ENCODE measurements at places on chromosomes 4 and X.

- DNase-seq = no peak
Observed at GRCh38 chrX:17740137-17741122, 3.1 kb downstream of the SCML1 start.

- DNase-seq = no peak
Observed at GRCh38 chrX:13658602-13659001, 5.7 kb downstream of the TCEANC start.

DNA sequence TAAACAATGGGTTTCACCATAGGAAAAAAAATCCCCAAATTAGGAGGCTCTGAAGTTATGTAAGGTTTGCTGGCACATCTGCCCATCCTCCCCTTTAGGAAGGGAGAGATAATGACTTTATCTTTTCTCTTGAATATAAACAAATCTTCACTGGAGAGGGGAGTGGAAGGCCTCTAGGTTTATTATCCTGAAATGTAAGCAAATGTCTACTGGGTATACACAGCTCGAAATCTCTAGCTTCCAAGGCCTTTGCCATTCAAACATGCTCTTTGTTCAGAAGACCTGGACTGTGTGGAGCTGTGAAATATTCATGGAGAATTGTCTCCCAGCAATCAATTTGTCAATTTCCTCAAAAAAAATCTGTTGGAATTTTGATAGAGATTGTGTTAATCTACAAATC is 21.7 kb upstream of the MED14 start:
- no peak for DNase-seq

DNA sequence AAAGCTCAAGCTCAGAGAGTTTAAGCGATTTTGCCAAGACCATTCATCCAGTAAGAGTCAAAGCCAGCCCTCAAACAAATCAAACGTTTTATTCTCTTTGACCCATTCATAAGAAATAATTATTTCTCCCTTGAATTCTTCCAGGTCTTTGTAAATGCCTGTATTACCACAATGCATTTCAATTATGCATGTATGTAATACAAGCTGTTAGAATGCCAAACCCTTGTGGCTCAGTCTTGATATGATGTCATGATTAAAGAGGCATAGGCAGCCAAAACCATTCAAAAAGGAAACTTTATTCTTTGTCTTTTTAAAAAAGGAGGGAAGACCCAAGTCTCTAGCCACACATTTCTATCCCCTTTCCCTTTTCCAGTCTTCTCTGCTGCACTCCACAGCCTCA is 56.5 kb upstream of the PGM2 start:
- DNase-seq = no peak

GRCh38 chrX:150847088-150847487 is 51.4 kb downstream of the CD99L2 start:
- DNase-seq = no peak

- DNase-seq = no peak
Observed at GRCh38 chrX:113726009-113726408, 857.9 kb upstream of the HTR2C start.

GRCh38 chr4:142331132-142331531 is 515.0 kb downstream of the INPP4B start:
- DNase-seq = no peak

- no peak for DNase-seq
Observed at GRCh38 chrX:28787206-28787605, 200.0 kb downstream of the IL1RAPL1 start.

DNA sequence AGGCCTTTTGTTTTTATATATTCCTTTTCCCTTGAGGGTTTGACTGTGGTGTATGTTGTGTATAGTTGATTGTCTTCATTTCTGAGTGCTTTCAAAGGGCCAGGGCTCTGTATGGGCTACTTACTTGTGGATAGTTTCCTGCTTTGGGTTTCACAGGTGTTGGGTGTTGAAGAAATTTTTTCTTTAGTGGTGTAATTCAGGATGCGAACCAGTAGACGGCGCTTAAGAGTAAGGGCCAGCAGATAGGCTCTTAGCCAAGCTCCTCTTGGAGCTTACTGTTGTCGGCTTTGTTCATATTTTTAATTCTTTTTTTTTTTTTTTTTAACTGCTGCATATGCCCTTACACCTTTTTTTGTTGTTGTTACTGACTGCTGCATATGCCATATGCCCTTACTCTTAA is 276.3 kb upstream of the GALNT7 start:
- DNase-seq = no peak

DNA sequence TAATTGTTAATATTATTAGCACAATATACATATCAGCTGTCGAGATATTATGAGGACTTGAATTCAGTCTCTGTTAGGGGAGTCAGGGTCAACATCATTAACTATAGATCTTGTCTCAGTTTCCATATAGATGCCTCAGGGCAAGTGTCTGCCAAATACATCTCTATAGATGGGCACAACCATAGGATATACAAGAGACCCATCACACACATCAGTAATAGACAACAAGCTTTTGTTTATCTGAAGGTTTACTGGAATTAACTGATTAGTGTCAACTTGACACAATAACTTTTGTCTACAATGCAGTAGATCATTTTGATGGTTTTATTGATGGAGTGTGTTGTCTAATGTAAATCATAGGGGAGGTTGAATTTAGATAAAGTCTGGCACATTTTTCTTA is 37.1 kb upstream of the PHOX2B start:
- DNase-seq = no peak

DNA sequence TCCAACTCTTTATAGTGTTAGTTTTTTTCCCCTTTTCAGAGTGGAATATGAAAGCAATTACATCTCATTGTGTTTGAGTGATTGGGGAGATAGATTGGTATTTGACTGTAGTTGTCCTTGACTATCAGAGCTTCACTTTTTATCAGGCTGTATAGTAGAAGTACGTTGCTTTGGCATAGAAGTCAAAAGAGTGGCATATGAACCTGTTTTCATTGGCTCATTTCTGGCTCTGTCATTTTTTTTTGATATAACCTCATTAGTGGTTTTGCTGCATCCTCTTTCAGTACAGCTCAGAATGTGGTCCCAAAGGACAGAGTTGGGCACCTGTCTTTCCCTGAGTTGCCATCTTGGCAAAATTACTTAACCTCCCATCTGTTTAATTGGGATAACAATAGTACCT is 1.4 kb downstream of the TMA16 start:
- no peak for DNase-seq

GRCh38 chrX:148567779-148568178 is 67.4 kb downstream of the AFF2 start:
- no peak for DNase-seq

- no peak for DNase-seq
Observed at GRCh38 chr4:38715050-38715449, 51.1 kb downstream of the KLF3 start.

- DNase-seq = no peak
Observed at GRCh38 chr4:84790769-84791565, 175.5 kb downstream of the WDFY3 start.

GRCh38 chrX:117120700-117121099 is 657.9 kb upstream of the CT83 start:
- no peak for DNase-seq

GRCh38 chr4:68372588-68372987 is 22.7 kb upstream of the YTHDC1 start:
- DNase-seq = no peak

- no peak for DNase-seq
Observed at GRCh38 chrX:107448625-107448997, 841 bp upstream of the FRMPD3 start.

DNA sequence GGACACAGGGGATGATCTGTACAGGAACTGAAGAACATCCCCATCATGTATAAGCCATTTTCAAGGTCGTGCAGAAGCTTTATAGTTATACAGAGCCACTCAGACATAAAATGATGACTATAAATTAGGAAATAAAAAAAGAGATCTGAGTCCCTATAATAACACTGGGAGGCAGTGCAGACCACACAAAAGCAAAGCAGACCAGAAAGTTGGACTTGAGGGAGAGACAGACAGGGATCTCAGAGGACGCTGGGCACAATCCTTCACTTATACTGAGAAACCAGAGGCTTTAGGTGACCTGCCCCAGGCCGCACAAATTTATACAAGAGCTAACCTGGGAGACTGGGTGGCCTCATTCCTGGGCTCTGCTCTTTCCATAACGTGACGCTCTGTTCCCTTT is 70.5 kb downstream of the HADH start:
- no peak for DNase-seq

- DNase-seq = no peak
Observed at GRCh38 chrX:132676561-132677186, 187.8 kb upstream of the MBNL3 start.

DNA sequence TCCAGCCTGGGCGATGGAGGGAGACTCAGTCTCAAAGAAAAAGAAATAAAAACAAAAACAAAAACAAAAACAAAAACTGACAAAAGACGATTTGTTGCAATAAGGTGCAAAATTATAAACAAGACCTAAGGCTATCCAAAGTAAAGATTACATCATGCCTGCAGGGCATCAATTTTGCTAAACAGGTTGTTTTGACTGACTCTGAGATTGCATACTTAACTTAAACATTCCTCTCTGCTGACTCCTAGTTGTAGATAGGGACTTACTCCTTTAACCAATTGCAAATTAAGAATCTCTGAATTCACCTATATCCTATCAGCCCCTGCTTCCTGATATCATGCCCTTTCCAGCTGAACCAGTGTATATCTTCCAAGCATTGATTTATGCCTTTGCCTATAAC is 2687.3 kb downstream of the PCDH7 start:
- DNase-seq = no peak

GRCh38 chrX:154063234-154063633 is 34.3 kb downstream of the MECP2 start:
- no peak for DNase-seq

DNA sequence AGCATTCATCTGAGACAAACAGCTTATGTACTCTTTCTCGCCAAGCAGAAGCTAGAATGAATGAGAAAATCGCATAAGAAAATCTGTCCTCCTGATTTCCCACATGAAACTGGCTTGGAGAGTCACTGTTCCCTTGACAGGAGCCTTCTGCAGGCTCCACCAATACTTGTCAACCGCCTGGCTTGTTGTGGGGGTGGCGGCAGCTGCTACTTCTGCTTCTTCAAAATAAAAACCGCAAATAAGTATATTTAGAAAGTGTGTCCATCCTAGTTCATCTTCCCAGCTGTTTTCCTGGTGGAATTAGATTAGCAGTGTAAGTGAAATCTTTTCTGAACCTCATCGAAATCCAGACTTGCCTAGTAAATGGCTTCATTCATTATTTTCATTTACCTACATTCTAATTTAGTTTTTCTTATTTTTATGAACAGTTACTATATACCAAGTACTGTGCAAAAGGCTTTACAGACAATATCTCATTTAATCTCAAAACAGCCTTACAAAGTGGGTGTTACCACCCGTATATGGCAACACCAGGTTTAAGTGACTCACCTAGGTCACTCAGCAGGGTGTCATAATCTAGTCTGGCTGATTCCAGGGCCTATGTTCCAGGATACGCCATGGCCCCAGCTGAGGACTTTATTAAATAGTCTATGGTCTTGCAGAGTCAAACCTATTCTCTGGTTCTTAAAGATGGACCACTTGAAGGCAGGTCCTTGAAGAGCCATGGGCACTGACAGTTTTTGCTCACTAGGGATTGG is 104.6 kb upstream of the IGFBP7 start:
- no peak for DNase-seq

DNA sequence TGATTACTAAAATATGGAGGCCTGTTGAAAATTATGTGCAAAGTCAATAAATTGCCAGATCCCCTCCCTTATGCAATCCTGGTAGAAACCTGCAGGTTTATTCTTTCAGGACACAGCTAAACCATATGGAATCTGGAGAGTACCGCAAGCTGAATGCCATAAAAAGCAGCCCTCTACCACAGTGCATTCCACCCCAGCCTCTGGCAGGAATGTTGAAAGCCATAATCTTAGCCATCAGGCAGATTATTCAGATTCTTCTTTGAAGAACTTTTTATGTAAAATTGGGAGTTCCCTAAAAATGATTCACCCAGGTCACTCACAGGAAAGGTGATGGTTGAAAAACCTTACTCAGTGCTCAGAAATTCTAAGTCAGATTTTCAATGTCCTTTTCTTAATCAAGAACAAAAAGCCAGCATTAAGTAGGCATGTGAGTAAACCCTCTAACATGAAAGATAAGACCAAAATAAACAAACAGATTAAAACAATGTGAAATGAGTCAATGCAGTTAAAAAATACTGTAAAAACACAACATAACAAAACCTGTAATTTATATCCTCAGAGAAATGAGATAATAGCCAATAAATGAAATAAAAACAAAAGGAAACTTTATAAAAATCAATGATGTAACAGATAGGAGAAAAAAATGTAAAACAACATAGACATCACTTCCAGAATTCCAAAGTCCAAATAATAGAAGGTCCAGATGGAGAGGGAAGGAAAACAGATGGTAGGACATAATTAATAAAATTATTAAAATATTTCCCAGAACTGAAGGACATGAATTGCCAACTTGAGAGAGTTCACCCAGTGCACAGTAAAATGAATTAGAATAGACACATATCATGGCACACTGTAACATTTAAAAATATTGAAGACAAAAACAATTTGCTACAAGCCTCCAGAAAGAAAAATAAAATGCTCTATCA is 226.9 kb downstream of the FSTL5 start:
- DNase-seq = no peak

DNA sequence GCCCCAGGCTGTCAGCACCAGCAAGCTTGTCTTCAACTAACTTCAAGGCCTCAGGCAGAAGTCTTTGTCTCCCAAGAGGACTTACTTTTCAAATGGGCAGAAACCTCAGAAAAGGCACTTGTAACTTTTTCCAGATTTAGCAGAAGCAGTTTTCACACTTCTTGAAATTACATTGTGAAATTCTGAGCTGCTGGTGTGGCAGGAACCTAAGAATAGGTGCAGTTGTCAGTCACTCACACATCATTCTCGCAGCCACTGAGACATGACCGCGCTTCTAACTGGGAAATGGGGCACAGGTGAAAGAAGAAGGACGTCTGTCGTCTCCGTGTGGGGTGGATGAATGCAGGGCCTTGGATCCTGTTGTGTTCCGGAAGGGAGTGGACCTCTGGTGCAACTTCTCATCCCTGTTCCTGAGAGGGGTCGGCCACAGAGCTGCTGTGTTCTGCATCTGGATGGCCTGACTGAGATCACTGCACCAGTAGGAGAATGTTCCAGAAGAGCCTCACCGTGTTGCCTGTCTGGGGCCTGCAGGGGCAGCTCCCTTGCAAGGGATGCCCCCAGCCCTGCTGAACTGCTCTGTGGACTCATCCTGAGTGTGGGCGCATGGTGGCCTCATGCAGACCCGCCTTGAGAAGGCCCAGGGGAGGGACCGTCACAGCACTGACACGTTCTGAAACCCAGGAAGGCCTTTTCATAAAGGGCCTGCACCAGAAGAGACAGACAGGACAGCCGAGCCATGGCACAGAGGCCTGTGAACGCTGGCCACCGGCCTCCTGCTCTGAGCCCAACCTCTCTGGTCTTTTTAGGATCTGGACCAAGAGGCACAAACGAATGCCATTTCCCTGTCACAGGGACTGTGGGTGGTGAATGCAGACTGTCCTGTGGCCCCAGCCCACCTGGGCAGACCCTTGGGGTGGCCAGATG is 18.7 kb downstream of the NAT8L start:
- DNase-seq = no peak

DNA sequence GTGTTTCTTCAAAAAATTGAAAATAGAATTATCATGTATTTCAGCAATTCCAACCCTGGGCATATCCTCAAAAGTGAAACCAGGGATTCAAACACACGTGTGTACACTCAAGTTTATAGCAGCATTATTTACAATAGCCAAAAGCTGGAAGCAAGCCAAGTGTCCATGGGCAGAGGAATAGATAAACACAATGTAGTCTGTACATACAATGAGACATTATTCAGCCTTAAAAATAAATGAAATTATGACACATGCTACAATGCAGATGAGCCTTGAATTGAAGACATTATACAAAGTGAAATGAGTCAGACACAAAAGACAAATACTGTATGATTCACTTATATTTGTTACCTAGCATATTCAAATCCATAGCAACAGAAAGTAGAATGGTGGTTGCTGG is 853.4 kb downstream of the STIM2 start:
- no peak for DNase-seq

All from transverse colon (tissue), 4 donors.